ENCODE measurements at places on chromosomes 13 and 19.

DNA sequence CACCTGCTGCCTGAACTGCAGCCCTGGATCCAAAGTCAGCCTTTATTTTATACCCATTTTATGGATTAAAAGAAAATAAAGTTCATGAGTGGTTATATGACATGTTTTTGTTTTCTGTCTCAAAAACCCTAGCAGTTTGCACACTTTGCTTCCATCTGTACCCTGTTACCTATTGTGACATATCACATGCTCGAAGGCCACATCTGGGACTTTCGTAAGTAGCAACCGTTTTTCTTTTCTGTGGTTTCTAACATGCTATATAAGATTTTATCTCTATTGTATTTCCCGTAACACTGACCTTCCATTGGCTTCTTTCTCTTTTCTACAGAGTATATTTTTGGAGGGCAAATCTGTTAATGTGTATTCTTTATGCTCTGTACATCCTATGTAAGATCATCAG lies 1007.2 kb downstream of the PCDH9 start:
- no peak for DNase-seq

GRCh38 chr13:112193463-112194166 lies 126.7 kb downstream of the SOX1 start:
- no peak for DNase-seq

GRCh38 chr19:29831686-29832085 lies 19.9 kb downstream of the CCNE1 start:
- no peak for DNase-seq

DNA sequence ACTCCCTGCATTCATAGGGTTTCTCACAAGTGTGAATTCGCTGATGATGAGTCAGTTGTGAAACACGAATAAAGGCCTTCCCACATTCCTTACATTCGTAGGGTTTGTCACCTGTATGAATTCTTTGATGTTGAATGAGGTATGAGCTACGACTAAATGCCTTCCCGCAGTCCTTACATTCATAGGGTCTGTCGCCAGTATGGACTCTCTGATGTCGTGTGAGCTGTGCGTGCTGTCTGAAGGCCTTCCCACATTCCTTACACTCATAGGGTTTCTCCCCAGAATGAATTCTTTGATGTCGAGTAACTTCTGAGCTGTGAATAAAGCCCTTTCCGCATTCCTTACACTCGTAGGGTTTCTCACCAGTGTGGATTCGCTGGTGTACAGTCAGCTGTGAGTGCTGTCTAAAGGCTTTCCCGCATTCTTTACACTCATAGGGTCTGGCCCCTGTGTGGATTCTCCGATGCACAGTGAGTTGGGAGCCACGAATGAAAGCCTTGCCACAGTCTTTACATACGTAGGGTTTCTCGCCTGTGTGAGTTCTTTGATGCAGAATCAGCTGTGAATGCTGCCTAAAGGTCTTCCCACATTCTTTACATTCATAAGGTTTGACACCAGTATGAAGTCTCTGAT lies 30.5 kb upstream of the COX7A1 start:
- DNase-seq: no peak

GRCh38 chr13:43166644-43167457 lies 143.5 kb downstream of the DNAJC15 start:
- DNase-seq: no peak

- DNase-seq: peak; percentile 66
Observed at GRCh38 chr19:16185768-16186123, 536 bp downstream of the FAM32A start.

GRCh38 chr19:5112681-5113575 lies 144.0 kb downstream of the KDM4B start:
- DNase-seq: no peak

GRCh38 chr13:79457390-79457789 lies 23.6 kb upstream of the NDFIP2 start:
- DNase-seq: no peak

DNA sequence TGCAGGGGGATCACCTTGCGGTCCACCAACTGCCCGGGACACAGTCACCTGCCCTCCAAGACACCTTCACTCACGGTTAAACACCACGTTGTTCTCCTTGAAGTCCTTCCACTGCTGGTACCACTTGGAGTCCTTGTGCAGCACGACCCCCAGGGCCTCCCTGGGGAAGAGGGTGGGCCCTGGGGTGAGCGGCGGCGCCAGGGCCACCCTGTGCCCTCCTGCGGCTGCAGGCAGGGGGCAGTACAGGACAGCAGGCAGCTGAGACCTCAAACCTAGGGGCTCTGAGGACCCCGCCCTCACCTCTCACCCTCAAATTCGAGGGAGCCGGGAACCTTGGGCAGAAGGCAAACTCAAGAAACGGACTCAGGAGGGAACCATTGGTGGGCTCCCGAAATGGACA lies 7.5 kb upstream of the CTXN1 start:
- no peak for DNase-seq

DNA sequence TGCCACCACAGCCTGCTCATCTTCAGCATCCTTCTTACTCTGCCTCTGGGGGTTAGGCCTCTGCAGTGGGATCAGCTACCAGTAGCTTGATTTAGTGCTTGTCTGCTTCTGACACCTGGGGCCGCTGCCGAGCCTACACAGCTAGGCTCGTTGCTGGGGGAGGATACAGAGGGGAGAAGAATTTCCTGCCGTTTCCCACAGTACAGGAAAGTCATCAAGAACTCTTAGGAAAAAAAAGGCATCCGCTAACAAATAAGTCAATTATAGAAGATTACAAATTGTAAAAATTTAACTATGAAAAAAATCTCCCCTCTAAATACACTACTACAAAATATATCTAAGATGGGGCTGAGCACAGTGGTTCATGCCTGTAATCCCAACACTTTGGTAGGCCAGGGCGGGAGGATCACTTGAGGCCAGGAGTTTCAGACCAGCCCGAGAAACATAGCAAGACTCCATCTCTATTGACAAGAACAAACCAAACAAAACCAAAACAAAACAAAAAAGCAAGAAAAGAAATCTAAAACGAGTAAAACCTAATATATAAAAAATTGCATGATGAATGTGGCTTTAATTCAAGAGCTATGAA lies 26.7 kb downstream of the LATS2 start:
- peak; percentile 87 for DNase-seq

DNA sequence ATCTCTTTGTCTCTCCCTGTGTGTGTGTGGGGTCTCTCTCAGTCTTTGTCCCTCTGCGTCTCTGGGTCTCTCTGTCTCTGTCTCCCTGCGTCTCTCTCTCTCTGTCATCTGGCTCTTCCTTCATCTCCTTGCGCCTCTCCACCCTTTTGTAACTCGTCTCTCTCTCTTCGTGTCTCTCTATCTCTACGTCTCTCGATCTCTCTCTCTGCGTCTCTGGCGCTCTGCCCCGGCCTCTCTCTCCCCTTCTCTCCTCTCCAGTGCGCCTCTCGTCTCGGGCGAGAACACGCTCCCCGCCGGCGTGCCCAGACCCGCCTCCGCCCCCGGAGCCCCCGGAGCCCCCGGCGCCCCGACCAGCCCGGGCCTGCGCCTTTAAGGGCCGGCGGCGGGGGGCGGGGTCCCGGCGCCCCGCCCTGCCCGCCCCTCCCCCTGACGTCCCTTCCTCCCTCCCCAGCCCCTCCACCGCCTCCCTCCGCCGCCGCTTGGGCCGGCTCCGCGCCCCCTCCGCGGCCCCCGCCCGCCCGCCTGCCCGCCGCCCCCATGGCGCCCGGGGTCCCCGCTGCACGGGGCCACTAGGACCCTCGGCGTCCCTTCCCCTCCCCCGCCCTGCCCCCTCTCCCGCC lies at the start of gene MARK4:
Gene MARK4 (plus strand): TSS at position 440 of the 620 bp plus-strand sequence. CDS start 318 bp downstream, outside the sequence.
- DNase-seq: peak; percentile 50

DNA sequence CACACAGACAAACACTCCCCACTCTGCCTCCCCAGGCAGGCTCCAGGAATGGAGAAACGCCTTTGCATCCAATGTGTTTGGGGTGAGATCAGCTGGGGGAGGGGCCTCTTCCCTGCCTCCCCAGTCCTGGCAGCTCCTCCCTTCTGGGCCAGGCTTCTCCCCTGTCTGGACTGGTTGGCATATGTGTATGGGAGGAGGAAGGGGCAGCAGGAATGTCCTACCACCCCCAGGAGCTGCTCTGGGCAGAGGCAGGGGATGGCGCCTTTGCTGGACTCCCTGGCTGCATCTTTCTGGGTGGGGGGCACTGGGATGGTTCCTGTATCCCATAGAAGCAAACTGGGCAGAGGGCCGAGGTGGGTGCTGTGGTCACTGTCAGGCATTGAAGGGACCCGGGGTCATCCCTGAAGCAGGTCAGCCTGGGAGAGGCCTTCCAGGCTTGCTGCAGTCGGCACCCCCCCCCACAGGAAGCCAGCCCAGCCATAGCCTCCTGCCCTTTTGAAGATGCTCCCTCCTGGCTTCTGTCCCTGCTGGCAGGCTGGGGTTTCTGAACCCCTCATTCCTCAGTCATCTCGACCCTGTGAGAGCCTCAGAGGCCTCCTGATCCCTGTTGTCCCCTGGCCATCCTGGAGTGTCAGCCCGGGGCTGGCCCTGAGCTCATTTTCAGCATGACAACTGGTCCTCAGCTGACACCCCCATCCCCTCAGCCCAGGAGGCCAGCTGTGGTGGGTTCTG lies 21.2 kb upstream of the SLC7A10 start:
- no peak for DNase-seq

GRCh38 chr13:95056266-95056665 lies 245.0 kb downstream of the ABCC4 start:
- DNase-seq: no peak

DNA sequence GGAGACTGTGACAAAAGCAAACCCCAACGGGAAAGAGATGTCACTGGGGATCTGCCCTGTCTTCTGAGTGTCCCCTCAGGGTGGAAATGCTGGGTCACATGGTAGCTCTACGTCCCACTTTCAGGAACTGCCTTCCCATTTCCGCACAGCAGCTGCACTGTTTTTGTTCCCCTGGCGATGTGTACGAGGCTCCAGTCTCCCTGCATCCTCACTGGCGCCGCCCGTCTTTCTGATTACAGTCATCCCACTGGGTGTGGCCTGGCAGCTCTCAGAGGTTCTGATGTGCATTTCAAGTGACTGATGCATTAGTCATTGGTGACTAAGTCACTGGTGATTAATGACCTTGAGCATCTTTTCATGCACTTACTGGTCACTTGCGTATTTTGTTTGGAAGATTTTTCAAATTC lies 21.2 kb downstream of the PCID2 start:
- DNase-seq: peak; percentile 99

DNA sequence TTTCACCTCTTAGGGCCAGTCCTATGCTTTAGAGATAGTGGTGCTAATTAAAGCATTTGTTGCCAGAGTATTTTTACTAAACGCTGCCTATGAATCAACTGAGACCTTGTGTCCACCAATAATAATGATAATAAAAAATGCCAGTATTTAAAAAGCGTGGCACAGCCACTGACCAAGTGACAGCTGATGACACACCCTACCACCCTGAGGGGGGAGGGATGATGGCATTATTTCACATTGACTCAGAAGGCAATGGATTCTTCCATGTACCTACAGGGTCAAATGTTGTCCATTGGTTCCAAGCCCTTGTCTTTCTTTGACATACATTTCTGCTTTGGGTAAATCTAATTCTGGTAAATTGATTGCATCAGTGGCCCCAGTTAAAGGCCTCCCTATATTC lies 384.4 kb downstream of the DLEU7 start:
- DNase-seq: no peak

DNA sequence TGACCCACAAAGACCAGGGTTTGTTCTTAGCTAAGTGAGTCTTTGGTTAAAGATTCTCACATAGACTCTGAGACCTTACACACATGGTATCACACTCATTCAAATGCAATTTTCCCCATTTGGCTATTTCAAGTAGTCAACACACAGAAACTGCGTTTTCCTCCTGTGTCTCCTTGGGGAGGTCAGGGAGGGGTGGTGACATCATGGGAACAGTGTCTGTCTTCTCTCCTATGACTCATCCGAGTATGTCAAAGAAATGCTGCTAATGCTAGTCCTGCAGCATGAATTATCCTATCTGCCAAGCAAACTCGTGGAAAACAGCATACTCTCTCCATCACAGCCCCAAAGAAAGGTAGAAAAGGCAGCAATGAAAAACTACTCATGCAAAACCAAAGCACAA lies 100.2 kb downstream of the ENOX1 start:
- DNase-seq: peak; percentile 89

DNA sequence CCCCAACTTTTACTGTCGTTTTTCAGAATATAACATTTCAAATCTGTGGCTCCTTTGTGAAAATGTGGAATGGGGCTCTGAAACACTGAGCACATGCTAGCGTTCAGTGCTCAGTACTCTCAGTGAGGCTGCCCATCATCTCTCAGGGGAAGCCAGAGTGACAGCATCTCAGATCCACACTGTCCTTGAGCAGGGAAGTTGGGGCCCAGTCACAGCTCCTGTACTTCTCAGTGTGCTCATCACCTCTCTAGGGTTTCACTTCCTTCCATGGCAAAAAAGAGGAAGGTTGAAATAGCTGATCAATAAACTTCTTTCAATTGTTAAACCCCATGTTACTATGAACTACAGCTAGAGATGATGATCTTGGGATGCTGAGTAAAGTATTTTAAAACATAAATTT lies 565.9 kb upstream of the SPRY2 start:
- no peak for DNase-seq

DNA sequence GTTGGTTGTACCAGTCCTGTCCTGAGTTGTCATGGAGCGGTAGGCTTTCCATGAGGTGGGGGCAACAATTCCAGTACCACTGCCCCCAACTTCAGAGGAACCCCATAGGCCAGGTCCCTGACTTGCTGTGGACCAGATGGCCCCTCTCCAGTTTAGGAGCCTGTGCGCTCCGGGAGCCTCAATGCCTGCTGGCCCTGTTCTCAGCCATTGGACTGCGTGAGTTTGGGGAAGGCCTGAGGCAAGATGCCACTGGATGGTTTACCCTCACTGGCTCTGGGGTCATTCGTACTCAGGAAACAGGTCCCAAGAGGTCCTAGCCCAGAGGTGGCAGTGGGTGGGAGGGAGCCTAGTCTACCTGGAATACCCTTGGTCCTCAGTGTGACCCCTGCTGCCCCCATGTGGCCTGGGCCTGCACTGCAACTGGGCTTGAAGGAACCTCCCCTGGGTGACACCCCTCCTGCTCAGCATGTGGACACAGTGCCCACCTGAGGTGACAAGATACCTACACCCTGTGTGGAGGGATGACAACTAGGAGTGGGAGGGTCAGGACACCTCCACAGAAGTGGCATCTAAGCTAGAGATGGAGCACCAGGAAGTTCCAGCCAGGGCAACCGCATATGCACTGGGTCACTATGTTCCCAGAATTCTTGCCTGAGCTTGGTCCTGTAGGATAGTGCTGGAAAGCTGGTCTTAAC lies 6.0 kb upstream of the PRR19 start:
- DNase-seq: peak; percentile 61

GRCh38 chr13:111243981-111244380 lies 76.5 kb upstream of the TEX29 start:
- no peak for DNase-seq

- no peak for DNase-seq
Observed at GRCh38 chr19:1270854-1271527, 1.9 kb downstream of the CIRBP start.

- no peak for DNase-seq
Observed at GRCh38 chr13:114002771-114003321, 29.0 kb upstream of the C13orf46 start.

GRCh38 chr13:105634059-105634458 lies 901.4 kb downstream of the EFNB2 start:
- no peak for DNase-seq

Data from lung microvascular endothelial cell (primary cell).